ENCODE measurements at places on chromosomes 12 and 14. TPM values are rescaled to one million over a fixed set of nuclear protein-coding genes. Genes with fewer than 3 reads are reported as not detected.

Gene SERPINA10
- total RNA-seq = not detected

Gene LRTM2
- not detected for total RNA-seq

Gene E2F7
- total RNA-seq = 7.2 TPM

Gene NAV3
- 97.2 TPM for total RNA-seq

Gene BCL2L14
- total RNA-seq = 3.4 TPM

Gene NRIP2
- 1.7 TPM for total RNA-seq

Gene P2RX2
- total RNA-seq = not detected

Gene SYNE3
- 14.6 TPM for total RNA-seq

Gene SLC41A2
- 27.5 TPM for total RNA-seq

Gene RNF10
- total RNA-seq = 86.6 TPM

Gene TAS2R13
- total RNA-seq = 14.3 TPM

Gene SLC16A7
- total RNA-seq = 51.1 TPM

Gene C3AR1
- total RNA-seq = 7.0 TPM

Gene CYP46A1
- total RNA-seq = 2.7 TPM

Gene RFC5
- total RNA-seq = 23.3 TPM

Gene DIO3
- total RNA-seq = 1.8 TPM

Gene FBXO33
- 16.6 TPM for total RNA-seq

Gene RNFT2
- total RNA-seq = 1.1 TPM

Gene TMEM121
- total RNA-seq = 1.3 TPM

Gene SMOC1
- 8.0 TPM for total RNA-seq

Gene LBHD2
- not detected for total RNA-seq

Gene TAS2R50
- total RNA-seq = 20.0 TPM
